Left colon (tissue), 2 donors: ENCODE measurements at places on chromosomes 1 and 21.
A peak's percentile ranks its signal among the peaks of the same experiment; 100 is the strongest.

- peak; percentile 28 for DNase-seq
These were observed 26.0 kb upstream of the BCL9 start for GRCh38 chr1:147515045-147515869.

- no peak for DNase-seq
These were observed 95.3 kb downstream of the FOXD2 start for GRCh38 chr1:47532921-47533792.

GRCh38 chr1:177235350-177235749, 64.6 kb downstream of the BRINP2 start:
- DNase-seq, result no peak

DNA sequence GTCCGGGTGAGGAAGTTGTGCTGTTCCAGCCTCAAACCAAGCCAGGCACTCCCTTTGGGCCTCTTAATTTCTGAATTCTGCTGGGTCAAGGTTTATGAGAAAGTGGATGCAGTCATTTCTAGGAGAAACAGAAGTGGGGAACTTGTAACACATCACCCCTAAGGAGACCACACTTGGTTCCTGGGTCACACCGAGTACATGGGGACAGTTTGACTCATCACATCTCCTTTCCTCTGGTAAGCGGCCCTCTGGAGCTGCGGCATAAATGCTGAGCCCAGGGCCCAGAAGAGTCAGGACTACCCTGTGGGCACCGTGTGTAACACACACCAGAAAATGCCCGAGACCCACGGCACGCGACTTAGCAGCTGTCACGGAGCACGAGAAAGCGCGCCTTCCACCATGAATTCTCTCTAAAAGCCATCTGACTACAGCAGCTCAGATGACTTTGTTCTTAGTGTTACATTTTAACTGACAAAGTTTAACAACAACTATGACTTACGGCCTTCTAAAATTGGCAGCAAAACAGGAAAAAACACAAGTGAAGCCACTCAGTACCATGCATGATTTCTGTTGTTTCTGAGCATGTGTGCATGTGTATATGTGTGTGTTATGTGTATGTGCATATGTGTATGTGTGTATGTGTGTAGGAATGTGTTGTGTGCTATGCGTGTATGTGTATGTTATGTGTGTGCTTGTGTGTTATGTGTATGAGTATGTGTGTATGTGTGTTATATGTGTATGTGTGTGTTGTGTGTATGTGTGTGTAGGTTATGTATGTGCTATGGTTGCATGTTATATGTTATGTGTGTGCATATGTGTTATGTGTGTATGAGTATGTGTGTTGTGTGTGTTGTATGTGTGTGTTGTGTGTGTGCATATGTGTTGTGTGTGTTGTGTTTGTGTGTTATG, 50.8 kb downstream of the TOMM20 start:
- DNase-seq, result no peak

DNA sequence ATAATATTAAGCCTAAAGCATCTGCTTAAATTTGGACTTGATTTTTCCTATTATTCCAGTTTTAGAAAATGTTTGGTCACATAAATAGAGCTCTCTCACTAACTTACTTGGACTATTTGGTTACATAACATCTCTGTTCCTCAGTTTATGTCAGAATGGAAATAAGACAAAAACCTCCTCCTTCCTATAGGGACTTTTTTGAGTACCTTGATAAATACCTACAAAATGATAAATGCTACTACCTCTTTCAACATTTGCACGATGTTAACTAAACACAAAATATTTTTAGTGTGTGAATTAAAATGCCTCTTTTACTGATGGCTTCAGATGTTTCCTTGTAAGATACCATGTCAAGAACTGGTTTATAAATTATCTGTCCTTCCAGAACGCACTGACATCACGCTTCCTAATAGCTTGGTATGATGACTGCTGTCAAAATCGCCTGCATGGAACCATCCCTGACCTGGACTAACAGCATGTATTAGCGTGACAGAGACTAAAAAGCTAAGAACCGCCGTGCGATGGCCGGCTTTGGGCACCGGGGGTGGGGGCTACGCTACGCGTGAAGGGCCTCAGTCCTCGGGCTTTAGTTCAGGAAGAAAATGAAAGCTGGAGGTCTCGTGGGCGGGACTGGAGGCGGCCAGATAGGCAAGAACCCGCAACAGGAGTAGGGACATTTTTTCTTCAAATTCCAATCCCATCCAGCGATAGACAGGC, 133.2 kb upstream of the BARHL2 start:
- peak; percentile 29 for DNase-seq

DNA sequence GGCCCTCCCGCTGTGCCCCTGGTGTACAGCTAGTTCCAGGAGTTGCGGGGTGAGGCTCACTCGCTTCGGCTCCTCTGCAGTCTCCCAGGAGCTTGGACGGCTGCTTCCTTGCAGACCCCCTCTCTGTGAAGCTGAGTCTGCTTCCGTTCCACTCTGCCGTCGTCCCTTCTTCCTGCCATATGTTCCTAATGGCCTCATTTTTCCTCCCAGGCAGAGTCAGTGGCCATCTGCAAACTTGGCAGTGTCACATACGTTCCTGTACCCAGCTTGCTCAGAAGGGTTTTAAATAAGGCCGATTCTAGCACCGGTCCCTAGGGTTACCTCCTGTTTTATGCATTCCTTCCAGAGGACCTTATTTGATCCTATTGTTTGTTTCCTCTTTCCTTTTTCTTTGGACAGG, 21.3 kb downstream of the ACTL8 start:
- no peak for DNase-seq

GRCh38 chr1:236904892-236905741, 99.1 kb downstream of the MT1HL1 start:
- no peak for DNase-seq

DNA sequence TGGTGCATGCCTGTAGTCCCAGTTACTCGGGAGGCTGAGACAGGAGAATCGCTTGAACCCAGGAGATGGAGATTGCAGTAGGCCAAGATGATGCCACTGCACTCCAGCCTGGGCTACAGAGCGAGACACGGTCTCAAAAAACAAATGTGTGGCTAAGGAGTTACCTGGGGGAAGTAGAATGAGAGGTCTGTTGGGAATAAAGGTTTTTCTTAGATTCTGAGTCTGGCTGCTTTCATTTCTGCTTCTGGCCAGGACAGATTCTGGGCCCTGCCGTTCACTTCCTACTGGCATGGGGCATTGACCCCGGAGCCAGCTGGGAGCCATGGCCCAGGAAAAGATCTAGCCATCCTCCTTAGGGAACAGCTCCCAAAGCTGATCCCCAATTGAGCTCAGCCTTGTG, 420 bp upstream of the DCDC2B start:
- DNase-seq, result no peak

- DNase-seq, result no peak
These were observed 77.0 kb upstream of the KRTAP19-8 start for GRCh38 chr21:31115249-31115648.

GRCh38 chr1:21344750-21345443, 54.6 kb upstream of the ECE1 start:
- peak; percentile 61 for DNase-seq

DNA sequence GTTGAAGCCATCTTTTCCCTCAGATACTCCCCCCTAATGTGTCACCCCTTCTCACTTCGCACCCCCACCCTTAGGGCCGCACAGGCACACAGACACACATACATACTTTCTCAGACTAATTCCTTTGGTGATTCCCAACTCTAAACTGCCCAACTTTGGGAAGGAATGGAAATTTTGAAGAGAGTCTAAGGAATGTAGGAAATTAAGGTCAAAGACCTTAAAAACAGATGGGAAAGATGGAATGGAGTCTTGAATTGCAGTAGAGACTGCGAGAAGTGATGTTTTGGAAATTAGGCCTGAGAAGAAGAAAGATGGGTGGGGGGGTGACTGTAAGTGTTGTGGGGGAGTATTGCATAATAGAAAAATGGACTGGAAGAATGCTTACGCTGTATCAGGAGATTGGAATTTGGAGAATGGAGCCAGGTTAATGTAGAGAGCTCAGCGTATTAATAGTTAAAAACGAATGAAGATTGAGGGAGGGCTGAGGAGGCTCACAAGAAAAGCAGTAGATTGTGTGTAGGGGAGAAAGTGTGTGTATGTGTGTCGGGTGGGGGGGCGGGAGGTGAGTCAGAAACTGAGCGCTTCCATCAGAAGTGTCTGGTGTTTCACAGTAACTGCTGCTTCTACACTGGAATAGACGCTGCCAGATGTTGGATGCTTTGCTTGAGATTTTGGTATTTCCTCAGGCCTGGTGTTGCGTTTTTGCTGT, 1.7 kb downstream of the PIP5K1A start:
- DNase-seq, result no peak
